ENCODE measurements at places on chromosomes 6 and 20.

GRCh38 chr6:145453376-145453775, 281.9 kb downstream of the EPM2A start:
- no peak for DNase-seq

DNA sequence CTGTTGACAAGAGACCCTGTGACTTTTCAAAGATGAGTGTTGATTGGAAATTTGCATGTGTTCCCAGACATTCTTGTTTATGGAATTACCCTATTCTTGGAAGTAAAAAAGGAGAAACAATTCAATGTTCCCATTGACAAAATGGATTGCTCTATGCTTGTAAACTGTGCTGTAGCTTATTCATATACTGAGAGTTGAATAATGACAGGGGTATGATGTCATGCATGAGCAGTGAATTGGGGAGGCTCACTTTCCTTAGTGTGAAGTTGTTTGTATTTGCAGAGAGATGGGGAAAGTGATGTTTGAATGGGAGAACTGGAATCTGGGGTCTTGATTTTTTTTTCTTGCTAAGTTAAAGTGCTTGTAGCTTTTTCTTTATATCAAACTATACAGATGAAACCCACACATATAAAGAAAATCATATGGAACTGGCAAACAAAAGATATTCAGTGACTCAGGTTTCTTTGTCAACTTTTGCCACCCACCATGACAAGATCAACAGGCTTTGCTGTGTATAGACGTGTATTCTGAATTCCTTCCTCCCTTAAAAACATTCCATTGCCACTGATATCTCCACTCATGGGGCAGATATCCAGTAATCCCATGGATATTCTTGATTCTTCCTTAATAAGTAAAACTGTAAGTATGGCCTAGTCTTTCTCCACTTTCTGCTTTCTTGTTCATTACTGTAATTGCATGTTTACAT, 97.8 kb upstream of the JAG1 start:
- no peak for DNase-seq

GRCh38 chr6:35016502-35017321, 124.4 kb downstream of the TCP11 start:
- DNase-seq, result no peak

DNA sequence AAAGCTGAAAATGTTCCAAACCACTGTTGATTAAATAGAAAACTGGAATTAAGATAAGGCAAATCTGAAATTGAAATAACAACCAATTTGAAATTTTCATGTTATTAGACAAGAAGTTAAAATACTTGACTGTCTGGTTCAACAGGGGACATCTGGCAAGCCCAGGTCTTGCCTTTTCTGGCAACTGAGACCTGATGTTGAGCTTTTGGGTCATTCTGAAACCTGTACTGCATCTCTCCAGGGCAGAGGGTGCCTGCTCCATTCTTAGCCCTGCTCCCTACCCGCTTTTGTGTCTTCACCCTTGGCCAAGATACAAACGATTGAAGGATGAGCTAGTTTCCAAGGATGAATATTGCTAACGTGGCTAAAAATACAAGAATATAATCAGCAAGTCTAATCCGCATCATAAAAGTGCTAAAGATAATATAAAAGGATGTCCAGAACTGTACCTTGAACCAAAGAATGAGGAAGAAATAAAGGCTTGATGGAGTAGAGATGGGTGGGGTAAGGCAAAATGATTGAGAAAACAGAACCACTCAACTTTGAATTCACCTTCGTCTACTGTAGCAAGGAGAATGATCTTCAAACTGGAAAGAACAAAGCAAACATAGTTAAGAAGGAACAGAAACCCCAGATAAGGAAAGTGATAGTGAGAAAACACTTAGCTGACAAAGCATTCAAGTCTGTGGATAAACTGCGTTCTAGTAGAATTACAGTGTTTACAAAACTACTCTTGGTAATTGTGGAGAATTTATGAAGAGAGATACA, 109.8 kb upstream of the MAN1A1 start:
- no peak for DNase-seq

DNA sequence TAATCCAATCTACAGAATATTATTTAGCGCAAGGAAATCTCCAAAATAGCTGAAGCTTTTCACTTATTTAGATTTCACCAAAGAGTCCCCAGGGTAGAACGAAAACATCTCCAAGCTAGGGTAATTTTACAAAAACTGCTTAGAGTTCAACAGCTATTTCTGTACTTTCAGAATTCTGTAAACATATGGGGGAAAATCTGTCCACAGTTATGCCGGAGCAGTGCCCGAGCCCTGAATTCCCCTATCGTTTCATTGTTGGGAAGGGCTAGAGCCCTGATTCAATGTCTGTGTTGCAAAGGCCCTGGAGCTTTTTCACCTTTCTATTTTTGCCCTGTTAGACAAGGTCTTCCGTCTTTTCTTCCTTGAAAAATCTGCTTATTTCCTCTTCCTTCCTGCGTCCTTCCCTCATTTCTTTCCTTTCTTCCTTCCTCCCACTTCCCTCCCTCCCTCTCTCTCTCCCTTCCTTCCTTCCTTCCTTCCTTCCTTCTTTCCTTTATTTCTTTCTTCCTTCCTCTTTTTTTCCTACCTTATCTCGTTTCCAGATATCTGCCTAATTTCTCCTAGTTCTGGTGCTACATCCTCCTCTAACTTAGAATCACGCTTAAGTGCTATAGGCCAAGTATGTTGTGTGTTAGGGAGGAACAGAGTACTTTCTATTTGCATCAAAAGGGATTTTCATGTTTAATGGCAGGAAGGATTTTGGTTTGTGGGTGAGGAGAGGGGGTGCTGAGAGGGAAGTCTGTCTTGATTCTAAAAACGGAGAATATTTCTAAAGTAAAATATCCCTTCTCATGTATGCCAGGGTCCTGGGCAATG, 122.5 kb upstream of the BMP2 start:
- DNase-seq, result no peak

- no peak for DNase-seq
Measured at GRCh38 chr20:3242172-3242692, 3.2 kb upstream of the SLC4A11 start.

GRCh38 chr6:34201455-34202107, 35.1 kb upstream of the HMGA1 start:
- DNase-seq, result no peak

GRCh38 chr6:131997429-131998153, 46.4 kb upstream of the CCN2 start:
- DNase-seq, result no peak

GRCh38 chr6:43254138-43254817, 11.0 kb downstream of the TTBK1 start:
- DNase-seq, result no peak

DNA sequence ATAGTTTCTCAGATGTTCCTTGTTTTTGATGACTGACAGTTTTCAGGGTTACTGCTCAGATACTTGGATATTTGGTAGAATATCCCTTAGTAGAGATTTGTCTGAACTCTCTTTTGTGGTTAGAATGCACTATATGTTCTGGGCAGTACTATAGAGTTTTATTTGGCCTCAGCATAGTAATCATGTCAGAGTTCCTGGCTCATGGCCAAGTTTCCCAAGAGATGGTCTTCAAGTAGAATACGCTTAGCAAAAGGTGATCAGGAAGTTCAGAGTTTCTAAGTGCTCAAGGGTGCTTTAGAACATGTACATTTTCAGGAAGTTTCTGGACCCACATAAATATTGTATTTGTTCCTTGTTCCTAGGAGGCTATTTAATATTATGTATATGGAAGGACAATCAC, 1209.7 kb upstream of the GJE1 start:
- DNase-seq, result no peak

- no peak for DNase-seq
Measured at GRCh38 chr20:16601047-16601446, 27.8 kb upstream of the KIF16B start.

DNA sequence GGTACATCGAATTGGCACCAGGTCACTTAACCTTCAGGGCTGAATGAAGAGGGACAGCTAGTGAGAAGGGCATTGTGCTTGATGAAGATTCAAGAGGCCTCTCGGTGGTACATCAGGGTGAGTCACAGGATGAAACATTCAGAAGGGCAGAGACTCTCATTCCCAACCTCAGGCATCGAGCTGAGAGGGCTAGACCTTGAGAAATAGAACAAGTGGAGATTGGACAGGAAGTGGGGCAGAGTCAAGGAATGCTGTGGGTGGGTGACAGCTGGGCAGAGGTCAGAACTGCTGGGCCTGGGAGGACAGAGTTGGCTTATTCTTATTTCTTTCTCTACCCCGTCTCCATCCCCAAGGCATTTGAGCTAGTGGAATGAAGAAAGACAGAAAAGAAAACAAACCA, 126.0 kb downstream of the SCML4 start:
- no peak for DNase-seq

- DNase-seq, result no peak
Measured at GRCh38 chr6:138601128-138601527, 101.8 kb upstream of the NHSL1 start.

DNA sequence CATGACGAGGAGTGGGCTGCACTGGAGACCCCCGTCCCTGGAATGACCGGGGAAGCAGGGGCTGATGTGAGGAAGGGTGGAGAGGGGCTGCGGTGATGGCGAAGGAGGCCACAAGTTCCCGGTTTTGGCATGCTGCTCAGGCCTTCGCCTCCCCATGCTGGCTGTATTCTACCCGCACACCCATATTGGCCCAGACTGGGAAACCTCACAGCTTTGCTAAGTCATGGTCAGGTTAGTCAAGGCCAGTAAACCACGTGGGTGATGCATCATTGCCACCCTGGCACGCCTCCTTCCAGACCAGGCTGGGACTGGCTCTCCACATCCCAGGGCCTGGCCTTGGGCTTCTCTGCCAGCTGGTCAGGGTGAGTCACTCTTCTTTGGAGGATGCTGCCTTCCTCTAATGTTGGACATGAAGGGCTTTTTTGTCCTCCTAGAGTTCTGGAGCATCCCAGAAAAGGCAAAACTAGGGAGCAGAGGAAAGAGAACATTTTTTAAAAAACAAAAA, 53.8 kb downstream of the PCNA start:
- no peak for DNase-seq

DNA sequence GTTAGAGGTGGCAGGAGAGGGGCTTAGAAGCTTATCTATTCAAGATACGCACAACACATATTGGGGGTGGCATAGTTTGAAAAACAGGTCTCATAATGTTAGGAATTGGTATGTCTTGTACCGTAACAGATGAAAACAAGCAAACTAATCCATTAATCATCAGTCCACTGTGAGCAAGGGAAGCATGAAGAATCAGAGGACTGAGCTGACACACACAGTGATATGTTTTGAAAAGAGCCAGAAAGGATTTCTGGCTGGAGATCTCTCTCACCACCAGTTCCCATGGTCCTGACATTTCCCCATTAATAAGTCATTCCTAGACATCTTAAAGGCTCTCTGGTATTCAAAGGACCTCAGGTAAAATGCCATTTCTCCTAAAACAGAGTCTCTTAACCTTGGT, 158.8 kb upstream of the PHACTR1 start:
- no peak for DNase-seq

DNA sequence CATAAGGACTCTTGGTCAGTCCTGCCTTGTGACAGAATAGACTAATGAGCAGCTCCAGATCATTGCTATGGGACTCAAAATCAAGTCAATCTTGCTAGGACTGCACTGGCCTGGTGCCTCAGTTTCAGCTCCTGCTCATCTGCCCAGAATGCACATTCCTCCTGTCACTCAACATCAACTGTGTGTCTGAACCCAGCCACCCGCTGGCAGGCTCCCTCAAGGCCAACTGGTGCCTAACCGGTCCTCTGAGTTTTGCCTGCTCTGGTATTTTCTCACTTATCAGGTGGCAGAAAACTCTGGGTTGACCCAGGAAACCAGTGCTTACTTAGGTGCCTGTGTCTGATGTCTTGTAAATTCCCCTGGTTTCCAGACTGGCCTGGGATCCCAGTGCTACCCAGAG, 297.7 kb downstream of the DHX35 start:
- no peak for DNase-seq

- no peak for DNase-seq
Measured at GRCh38 chr6:124967444-124967843, 5.2 kb downstream of the RNF217 start.

DNA sequence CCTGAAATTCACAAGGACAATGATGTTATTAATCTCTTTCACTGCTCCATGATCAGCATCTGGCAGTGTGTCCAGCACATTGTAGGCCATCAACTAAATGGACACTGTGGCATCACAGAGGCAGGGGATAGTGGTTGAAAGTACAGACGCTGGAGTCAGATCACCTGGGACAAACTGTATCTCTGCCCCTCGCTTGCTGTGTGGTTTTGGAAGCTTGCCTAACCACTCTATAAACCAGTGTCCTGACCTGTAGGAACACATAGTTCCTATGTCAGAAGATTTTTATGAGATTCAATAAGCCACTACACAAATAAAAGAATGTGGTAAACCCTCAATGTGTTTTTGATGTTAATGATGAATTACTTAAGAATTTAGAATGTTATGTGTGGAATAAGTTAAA, 219.3 kb upstream of the RNF217 start:
- no peak for DNase-seq

DNA sequence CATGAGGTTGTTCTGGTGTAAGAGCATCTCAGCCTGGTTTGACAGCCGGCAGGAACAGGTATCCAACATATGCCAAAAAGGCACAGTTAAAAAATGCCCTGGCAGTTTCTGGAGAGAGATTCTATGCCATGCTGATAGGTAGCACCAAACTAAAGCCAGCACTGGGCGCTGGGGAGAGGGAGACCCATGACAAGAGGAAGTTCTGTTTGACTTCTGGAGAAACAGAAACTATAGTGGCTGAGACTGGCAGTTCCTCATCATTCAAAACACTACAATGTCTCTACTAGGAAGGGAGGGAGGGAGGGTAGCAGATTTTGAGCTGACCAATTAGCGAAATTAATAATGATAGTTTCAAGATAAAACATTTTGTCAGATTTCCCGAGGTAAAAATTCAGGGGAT, 174.1 kb downstream of the ADAT2 start:
- DNase-seq, result no peak

GRCh38 chr6:27662769-27663168, 189.9 kb upstream of the ZNF184 start:
- DNase-seq, result no peak

- no peak for DNase-seq
Measured at GRCh38 chr6:88547768-88548167, 381.6 kb upstream of the CNR1 start.

DNA sequence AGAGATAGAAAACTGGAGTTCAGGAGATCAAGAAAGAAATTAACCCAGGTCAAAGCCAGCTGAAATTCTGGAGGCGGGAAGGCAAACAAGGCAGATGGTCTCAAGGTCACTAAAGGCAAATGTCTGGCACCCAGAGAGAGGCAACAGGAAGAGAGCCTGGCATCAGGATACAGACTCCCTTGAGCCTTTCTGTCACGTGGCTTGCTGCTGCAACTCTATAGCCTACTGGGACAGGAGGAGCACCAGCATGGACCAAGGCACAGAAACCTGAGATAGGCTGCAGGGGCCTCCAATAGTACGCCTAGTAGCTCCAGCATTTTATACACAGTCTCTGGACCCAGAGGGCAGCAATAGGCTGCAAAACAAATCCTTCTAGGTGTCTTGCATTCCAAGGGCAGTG, 75.1 kb downstream of the SEL1L2 start:
- no peak for DNase-seq

All from activated CD8-positive, alpha-beta memory T cell treated with anti-CD3 and anti-CD28 coated beads for 1 hour (primary cell).